Activated naive CD4-positive, alpha-beta T cell treated with Interleukin-2 at 50 U/mL for 16 hours (primary cell): ENCODE measurements at places on chromosomes 4 and X.

- DNase-seq = no peak
These were observed 3.4 kb downstream of the MAGEE2 start for GRCh38 chrX:75781611-75782010.

GRCh38 chr4:152356428-152357034 is 179.4 kb downstream of the FBXW7 start:
- no peak for DNase-seq

DNA sequence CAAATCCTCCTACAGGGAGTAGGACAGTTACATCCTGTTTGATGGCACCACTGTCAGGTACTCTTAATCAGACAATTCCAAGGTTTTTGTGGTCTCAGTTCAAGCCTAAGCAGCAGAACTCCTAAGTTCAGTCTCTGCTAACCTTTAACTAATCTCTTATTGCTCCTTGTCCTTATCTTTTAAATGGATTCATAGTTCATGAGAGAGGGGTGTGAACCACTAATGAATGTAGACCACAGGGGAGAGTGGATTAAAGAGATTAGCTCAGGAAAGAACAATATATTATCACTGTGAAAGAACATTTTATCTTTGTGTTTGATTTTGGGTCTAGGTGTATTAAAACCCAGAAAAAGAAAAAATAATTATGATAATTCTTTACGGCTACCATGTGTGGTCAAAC is 168.9 kb downstream of the DCK start:
- DNase-seq = no peak

GRCh38 chr4:73617256-73617655 is 3.0 kb downstream of the RASSF6 start:
- DNase-seq = no peak

GRCh38 chr4:168615294-168616065 is 118.6 kb downstream of the PALLD start:
- DNase-seq = no peak
